G401 (cell line): ENCODE measurements at places on chromosomes 4 and X.

GRCh38 chrX:48806081-48806480, 4.2 kb downstream of the HDAC6 start:
- DNase-seq = no peak

DNA sequence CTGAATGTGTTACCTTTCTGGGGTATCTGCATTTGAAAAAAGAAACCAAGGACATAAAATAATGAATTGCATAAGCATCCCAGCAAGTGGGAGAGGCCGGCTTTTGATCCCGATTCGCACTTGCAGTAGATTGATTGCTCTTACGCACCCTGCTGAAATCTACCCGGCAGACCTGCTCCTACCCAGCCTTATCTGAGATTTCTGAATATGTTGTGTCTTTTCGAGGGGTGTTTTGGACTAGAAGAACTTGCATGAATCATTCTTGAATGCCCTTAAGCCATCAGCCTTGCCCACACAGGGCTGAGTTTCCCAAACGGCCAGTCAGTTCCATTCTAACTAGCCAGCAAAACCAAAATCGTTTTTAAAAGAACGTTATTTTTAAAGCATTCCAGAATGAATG, 174.4 kb upstream of the BCOR start:
- DNase-seq = no peak

DNA sequence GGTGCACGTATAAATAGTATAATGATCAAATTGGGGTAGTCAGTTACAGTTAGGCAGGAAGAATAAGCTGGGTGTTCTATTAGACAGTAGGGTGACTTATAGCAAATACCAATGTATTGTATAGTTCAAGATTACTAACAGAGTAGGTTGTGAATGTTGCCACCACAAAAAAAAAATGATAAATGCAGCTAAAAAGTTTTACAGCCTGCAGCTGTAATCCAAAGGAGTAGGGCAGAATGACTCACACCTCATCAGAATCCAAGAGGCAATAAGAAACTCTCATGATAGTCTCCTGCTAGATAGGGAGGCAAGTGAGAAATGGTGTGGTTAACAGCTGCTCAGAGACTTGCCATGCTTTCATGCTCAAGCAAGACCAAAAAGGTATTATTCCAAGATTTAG, 19.6 kb upstream of the TCEAL4 start:
- no peak for DNase-seq

DNA sequence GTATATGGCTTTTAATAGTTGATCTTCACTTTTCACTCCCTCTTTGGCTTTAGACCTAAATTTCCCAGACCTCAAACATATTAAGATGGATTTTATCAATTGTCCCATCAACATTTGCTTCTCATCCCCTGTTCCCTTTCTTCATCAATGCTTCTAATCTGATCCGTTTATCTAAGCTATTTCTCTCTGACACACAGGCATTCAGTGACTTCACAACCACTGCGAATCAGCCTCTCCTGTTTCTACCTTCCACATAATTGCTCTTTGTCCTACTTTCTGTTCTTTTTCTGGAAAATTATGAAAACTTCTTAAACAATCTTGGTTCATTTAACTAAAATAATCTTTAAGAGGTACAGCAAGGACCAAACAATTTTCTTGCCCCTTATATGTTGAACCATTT, 115.2 kb downstream of the GLRA3 start:
- no peak for DNase-seq

DNA sequence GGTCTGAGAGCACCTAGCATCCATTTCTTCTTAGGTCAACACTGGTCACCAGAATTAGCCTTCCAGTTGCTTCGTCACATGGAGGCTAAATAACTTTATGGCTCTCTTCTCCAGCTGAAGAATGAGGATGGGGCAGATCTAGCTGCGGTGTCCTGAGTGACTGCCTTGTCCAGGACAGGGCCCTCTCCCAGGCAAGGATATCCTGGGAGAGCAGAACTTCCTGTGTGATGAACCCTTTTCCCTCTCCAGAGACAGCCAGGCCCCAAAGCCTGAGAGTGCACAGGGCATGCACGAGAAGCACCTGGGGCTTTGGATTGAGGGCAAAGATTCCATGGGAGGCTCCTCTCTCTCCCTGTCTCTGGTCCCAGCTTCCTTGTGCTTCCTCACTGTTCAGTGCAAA, 108.2 kb upstream of the MAMLD1 start:
- DNase-seq = no peak
